Stimulated activated CD4-positive, alpha-beta T cell treated with anti-CD3 and anti-CD28 coated beads, Interleukin-12 subunit alpha, Interleukin-12 subunit beta, amount 100 ng/mL, for 4 hours (primary cell): ENCODE measurements at places on chromosomes 12 and 14.

DNA sequence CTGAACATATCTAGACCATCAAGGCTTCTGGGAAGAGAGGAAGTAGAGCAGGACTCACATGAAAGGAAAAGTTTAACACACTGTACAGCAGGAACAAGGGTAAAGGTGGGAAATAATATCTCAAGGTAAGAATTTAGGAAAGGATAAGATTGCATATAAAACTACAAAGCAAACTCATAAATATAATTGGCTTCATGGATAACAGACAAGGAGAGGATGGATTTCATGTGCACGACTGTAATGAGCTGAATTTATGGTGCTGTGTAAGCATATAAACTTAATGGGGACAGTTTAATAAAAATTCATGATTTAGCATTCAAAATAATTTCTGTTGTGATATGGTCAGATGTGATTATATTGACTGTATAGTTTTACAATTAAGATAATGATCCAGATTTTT, 298.0 kb downstream of the GXYLT1 start:
- DNase-seq, result no peak

DNA sequence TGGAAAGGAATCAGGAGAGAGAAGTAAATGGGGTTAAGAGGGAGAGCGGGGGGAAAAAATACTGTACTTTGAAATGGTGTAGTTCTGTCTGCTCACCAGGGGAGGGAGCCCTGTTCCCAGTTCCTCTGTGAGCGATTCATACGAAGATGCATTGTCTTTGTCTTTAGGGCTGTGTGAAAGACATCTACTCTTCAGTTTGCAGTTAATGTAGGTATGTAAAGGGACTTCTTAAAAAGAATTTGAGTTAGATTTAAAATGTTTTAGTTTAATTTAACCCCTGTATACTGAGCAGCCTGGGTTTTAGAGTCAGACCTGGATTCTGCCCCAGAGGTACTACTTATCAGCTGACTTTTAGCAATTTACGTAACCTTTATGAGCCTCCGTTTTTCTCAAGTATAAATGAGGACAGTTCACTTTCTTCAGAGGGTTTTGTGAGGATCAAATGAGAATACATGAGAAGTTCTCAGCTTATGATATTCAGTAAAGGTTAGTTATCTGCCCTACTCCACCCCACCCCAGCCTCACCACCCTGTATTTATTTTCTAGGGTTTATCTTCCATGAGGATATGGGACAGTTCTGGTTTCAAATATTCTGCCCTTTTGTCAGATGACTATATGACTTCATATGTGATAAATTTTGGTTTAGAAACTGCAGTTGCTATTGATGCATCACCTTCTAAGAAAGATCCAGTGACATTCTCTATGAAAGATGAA, 82.5 kb upstream of the EVL start:
- DNase-seq, result peak; percentile 47

DNA sequence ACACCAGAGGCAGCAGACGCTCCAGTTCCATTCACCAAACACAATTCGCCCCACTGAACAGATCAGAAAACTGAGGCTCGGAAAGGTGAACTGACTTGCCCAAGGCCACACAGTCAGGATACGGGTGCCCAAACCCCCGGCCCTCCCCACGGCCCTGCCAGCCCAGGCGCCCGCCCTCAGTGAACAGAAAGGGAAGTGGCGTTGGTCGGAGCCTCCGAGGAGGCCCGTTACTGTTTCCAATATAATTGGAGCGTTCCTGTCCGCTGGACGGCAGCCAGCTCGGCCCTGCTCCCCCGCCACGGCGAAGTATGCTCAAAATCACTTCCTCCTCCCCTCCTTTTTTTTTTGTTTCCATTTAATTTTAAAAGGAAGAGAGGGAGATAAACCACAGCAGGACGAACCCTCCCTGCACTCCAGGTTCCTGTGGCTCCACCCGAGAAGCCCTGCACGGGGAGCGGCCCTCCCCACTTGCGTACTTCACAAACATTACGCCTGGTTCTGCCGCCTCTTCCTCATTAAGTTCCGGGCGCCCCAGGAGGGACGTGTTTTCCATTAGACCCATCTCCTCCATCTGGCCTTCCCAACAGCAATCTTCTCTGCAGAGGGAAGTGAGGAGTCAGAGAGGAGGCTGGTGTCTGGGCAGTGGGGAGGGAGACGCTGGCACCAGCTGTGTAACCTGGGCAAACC, 61.1 kb downstream of the NCOR2 start:
- no peak for DNase-seq

DNA sequence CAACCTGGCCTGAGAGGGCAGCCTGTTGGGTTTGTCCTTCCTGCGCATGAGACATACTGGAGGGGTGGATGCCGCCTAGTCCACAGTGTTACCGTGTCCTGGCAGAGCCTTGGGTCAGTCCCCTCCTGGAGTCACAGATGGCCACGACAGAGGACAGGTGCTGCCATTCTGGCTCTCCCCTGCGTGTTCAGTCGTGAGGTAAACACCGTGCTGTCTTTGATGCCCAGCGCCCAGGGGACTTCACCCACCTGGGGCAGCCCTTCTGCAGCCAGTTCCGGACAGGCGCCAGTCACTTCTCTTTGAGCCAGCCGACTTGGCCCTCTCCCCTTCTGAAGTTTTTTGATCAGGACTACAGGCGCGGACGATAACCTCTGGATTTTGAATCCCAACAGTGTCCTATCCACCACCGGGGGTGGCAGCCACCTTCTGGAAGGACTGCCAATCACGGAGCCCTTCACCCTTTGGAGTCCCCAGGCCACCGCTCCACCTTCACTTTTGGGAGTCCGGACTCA, 933.0 kb downstream of the DIO2 start:
- DNase-seq, result no peak

DNA sequence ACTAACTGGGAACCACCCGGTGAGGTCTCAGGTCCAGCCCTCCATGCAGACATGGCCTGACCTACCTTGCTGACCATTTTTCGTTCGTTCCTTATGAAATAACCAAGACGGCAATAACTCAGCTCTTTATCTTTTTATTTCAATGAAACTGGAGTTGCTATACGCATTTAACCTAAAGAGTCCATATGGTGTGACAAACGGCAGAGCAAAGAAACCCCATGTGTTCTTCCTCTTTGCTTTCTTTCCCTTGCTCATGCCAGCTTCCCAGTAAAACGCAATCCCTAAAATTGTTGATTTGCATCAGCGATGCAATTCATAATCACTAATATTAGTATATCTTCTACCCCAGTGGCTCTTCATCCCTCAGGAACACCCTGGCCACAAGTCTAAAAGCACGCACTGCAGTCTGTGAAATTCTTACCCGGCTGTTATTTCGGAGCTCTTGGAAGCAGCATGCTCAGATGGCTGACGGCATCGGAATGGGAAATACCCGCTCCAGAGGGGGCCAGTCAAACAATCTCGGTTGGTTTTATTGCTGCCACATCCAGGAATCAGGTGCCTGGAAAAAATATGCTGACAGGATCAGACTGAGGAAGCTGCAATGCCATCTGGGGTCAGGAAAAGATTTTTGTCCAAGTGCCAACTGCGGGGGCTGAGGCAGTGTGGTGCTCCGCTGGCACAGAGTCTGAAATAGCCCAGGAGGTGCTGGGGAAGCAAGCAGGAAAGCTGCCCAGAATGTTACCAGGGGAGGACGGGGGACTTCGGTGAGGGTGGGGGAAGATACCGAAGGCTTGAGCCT, 28.2 kb upstream of the KCNA1 start:
- DNase-seq, result no peak

GRCh38 chr12:16530268-16530850, 75.6 kb downstream of the LMO3 start:
- DNase-seq, result no peak

GRCh38 chr14:90288651-90289355, 32.5 kb downstream of the PSMC1 start:
- no peak for DNase-seq

DNA sequence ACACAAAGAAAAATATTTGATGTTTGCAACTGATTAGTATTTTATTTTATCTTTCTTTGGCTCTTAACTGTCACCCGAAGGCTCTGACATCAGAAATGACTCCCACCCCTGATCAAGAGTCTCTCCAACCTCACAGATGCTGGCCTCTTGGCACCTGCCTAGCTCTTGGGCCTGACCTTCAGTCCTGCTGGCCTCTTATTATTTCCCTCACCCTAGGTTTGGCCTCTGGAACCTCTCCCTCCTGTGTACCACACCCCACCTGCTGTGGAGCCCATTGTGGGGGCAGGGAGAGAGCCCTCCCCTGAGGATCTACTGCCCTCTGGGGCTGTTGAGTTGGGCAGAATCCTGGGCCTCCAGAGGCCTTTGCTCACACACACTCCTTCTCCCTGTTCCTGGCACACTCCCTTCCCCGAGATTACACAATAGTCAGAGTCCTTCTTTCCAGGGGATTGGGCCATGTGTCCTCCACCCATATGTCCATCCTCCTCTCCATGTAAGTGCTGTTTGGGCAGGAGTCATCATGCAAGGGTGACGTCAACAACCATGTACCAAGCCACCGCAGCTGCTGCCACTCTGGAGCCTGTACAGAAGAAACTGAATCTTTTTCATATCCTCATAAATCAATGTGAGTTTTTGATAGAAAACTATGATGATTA, 124.3 kb downstream of the RASSF9 start:
- no peak for DNase-seq

- no peak for DNase-seq
Observed at GRCh38 chr12:1054117-1054870, 63.3 kb downstream of the ERC1 start.

GRCh38 chr12:116697716-116698115, 40.2 kb downstream of the SPRING1 start:
- no peak for DNase-seq

DNA sequence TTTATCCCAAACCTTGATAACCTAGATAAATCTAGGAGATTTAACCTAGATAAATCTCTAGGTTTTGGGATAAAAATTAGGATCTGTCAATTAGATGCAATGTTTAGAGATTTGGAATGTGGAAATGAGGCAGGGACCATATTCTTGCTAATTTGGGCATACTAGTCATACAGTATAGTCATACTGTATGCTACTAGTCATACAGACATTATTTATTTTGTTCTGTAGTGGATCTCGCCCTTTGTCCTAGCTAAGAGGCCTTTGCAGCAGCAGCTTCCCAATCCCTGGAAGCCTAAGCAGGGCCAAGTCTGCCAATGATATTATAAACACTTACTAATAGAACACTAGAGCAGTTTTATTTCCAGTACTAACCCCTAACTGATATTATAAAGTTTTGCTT, 136.4 kb downstream of the CEP128 start:
- no peak for DNase-seq

DNA sequence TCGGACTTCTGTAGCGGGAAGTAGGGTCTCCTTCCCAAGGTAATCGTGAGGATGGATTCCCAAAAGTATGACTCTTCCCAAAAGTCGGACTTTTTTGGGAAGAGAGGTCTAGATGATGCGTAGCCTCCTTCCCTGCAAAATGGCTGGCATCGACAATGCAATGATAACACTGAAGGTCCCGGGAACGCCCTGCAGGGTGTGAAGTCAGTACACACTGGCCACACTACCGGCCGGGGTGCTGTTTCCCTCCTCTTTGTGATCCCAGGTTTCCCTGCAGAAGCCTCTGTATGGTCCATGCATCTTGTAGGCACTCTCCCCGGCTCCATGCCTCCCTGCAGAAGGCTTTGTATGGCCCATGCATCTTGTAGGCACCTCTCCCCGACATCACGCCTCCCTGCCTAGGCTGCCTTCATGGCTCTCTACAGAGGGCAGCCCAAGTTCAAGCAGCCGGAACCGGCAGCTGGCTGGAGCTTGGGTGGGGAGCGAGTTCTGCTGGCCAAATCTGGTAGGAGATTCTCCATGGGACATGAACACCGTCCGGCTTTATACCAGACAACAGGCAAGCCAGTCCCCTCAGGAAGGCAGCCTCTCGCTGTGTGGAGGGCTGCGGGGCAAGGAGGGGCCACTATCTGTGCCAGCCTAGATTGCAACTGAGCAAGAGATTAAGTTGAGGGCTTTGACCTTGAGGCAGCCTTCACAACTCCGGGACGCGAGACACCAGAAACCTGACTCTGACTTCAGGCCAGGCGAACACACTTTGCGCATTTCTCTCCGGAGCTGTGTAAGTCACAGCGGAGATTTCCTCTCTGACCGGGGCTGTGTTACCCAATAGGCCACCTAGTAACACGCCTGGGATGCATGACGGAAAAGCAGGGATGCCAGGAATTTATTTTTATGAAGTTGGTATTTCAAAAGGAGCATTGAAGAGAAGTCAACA, 23.5 kb downstream of the FZD10 start:
- no peak for DNase-seq

GRCh38 chr14:101358320-101359125, 202.8 kb upstream of the DIO3 start:
- DNase-seq, result no peak

GRCh38 chr14:34324363-34324795, 137.7 kb downstream of the SPTSSA start:
- no peak for DNase-seq

DNA sequence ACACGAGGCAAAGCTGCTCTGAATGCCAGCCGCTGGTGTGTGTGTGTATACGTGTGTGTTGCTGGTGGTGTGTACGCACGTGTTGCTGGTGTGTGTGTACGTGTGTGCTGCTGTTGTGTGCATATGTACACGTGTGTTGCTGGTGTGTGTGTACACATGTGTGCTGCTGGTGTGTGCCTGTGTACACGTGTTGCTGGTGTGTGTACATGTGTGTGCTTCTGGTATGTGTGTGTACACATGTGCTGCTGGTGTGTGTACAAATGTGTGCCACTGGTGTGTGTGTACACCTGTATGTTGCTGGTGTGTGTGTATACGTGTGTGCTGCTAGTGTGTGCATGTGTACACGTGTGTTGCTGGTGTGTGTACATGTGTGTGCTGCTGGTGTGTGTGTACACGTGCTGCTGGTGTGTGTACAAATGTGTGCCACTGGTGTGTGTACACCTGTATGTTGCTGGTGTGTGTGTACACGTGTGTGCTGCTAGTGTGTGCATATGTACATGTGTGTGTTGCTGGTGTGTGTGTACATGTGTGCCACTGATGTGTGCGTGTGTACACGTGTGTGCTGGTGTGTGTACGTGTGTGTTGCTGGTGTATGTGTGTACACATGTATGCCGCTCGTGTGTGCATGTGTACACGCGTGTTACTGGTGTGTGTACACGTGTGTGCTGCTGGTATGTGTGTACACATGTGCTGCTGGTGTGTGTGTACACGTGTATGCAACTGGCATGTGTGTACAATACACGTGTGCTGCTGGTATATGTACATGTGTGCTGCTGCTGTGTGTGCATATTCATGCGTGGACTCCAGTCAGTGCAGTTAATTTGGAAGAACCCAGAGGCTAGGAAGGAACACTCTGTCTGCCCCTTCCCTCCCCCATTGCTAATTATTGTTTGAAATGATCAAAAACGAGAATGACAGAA, 47.2 kb downstream of the CACNA2D4 start:
- DNase-seq, result no peak
